NCI-H774 (cell line): ENCODE measurements at places on chromosomes 7 and 10.

- no peak for DNase-seq
These were observed 249.1 kb upstream of the YAE1 start for GRCh38 chr7:39317107-39317506.

DNA sequence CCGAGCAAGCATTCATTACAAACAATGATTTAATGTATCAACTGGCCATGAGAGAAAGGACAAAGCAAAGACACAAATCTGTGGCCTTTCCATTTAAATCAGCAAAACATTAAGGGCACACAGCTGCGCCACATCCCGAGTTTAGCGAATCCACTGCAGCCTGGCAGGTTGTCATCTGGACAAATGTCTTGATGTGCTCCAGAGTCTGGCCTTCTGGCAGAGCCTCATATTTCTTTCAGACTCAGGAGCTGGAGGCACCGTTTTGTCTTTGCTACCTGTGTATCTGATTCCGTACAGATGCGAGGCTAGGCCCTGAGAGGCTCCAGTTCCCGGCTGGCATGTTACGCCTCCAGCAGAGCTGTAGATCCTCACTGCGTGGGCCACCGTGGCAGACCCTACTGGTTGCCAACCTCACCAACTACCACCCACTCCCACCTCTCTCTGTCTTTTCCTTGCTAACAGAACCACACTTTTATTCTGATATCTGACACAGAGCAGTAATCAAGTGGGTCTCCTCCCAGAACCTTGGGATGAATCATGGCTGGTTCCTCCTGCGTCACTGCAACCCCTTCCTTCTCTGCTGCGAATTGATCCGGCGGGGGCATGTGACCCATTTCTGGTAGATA, 40.9 kb upstream of the EFCAB10 start:
- no peak for DNase-seq

GRCh38 chr10:69661414-69662172, 31.5 kb downstream of the FAM241B start:
- DNase-seq = no peak

GRCh38 chr7:29030781-29031275, 72.7 kb upstream of the TRIL start:
- DNase-seq = no peak

DNA sequence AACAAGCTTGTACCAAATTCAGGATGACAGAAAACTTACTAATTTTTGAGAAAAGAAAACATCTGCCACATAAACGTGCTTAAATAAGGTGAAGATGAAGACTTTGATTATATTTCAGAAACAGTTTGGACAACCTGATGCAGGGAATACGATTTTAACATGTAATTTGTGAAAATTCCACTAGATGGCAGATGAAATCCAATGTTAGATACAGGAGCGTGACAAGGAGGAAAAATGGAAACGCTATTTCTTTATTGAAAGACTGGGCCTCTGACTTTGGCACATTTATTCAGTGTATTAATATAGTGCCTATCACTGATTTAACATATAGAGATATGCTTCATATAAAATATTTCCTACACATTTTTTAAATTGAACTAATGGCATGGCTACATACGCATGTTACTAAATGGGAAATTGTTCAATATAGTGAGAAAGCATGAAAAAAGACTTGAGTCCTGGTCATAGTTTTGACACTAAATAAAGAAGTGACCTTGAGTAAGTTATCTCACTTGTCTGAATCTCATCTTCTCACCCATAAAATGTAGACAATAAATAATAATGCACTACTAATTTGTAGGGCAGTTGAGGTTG, 60.7 kb downstream of the CD36 start:
- DNase-seq = peak; percentile 26

DNA sequence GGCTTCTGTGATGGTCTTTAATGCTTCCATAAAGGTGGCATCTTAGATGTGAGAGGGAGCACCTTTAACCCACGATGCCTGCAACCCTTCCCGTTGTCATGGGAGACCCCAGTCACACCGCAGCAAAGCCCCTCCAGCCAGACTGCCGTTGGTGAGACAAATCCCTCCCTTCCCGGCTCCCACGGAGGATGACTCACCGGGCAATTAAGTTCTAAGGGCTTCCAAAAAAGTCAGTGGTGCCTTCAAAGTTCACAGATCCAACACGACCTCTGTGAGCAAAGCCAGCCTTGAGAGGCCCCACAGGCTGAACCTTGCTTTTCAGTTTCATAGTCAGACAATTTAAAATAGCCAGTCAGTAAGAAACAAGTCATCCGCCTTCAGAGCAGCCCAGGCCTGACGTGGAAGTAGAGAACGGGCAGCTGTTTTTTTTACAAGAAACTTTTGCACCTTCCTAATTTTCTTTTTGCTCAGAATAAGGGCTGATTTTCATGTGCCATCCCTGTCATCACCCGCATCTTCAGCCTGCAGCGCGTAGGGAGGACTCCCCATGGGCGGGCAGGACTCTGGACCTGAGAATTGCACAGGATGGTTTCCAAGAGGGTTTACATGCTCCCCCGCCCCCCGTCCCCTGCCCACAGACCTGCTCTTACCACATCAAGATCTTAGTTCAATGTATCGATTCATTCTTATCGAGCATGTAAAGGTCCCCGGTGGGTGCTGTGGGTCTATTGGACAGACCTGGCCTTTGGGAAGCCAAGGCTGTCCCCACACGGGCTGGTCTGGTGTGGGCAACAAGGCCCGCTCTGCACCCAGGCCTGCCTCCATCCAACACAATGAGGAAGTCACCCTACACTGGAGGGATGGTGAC, 333.9 kb downstream of the DNAJB6 start:
- no peak for DNase-seq

- DNase-seq = no peak
These were observed 295.0 kb upstream of the LYZL1 start for GRCh38 chr10:28993861-28994260.

GRCh38 chr7:77428777-77429231, 12.7 kb upstream of the GSAP start:
- DNase-seq = no peak

DNA sequence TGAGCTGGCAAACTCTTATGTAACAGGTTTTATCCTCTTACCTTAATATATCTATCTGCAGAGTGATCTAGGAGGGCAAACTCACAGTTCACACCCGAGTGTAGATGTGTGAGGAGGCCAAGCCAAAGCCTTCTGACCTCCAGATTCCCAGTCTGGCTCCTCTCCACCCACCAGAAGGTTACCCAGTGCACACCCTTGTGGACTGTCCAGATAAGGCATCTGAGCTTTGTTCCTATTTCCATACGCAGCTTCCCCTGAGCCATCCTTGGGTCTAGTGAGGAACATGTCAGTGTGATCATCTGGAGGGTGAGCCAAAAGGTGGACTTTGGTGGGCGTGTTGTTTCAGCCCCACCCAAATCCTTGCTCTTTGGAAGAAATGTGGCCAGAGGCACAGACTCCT, 203.0 kb upstream of the MEOX2 start:
- DNase-seq = no peak

DNA sequence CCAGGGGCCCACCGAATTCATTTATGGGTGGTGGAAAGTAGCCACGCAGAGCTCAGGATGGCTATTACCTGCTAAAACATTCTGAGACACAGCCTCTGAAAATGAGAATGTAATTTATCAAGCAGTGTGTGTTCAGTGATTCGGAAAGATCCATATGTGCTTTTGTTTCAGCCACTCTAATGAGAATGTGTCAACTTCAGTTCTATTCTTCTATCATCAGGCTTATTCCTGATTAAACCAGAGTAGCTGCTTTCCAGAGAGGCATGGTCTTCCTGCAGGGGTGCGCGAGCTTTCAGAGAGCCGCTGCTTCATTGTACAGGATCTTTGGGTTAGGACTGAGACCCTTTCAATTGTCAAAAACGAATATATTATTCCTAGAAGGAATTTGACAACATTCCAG, 167.6 kb downstream of the OTUD1 start:
- no peak for DNase-seq

GRCh38 chr7:55592492-55592891, 20.2 kb upstream of the VOPP1 start:
- DNase-seq = no peak

DNA sequence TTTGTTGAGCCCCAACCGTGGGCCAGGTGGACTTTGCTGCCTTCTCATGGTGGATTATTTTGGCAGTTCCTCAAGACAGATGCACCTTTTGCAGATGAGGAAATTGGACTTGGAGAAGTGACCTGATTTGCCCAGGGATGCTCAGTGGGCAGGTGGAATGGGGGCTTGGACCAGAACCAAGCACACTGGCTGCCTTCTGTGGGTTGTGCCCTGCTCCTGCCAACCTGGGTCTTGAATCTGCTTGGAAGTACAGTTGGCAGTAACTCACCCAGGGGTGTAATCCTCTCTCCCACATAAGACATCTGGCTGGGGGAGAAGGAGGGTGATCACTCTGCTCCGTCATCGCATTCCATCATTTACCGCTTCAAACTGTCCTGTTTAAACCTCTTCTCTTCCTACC, 110.5 kb upstream of the GPR26 start:
- no peak for DNase-seq

- DNase-seq = no peak
These were observed 59.2 kb downstream of the DENND2A start for GRCh38 chr7:140581411-140581810.

- DNase-seq = no peak
These were observed 56.9 kb downstream of the XPNPEP1 start for GRCh38 chr10:109866168-109866994.

- DNase-seq = no peak
These were observed 27.0 kb downstream of the ZNF438 start for GRCh38 chr10:31004611-31005193.

DNA sequence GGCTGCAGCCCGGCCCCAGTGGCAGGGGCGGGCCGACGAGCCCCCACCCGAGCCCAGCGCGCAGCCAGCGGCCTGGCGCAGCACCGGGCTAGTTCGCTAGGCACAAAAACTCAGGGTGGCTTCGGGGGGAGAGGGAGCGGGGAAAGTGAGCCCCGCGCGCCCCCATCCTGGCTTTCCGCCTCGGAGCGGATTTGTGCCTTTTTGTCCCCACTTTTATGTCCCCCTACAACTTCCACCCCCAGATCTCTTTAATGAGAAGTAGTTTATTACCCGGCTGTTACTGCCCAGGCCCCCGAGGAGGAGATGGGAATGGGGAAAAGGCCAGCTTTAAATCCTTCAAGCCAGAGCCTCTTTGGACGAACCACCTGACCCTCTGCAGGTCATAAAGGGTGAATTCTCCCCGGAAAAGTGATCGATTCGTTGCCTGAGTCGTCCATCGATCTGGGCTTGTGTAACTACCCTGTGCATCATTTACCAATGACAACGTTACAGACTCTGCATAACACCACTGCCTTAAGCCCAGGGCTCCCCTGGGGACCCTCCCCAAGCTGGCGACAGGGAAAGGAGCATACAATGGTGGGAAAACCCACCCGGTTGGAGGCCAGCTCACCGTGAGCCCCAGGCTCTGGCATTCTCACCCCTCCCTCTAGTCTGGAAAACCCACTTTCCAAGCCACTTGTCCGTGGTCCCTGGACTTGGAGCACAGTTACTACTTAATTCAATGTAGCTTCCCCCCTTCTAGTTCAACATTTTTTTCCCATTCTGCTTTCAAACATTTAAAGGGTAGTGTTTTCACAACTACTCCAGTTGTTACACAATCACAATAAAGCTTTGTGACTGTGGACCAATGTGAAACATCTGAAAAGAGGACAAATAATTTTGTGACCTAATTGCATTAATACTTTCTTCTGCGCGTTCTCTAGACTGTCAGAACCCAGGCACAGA, 748 bp upstream of the SH3PXD2A start:
- DNase-seq = no peak

GRCh38 chr10:107442035-107442505, 277.6 kb upstream of the SORCS1 start:
- DNase-seq = no peak

DNA sequence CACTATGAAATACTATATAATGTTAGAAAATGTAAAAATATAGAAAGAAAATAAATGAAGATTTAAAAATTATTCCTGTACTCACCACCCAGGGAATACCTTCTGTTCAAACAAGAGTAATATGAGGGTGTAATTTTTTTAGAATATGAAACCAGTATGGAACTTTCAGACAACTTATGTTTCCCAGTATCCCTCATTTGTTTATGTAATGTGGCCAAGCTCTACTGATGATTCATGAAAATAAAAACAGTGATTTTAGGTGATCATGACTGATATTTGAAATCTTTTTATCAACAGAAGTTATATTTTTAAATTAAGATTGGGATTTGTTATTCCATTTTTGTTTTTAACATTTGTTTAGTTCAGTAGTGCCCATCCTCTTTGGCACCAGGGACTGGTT, 18.8 kb downstream of the SLK start:
- no peak for DNase-seq

DNA sequence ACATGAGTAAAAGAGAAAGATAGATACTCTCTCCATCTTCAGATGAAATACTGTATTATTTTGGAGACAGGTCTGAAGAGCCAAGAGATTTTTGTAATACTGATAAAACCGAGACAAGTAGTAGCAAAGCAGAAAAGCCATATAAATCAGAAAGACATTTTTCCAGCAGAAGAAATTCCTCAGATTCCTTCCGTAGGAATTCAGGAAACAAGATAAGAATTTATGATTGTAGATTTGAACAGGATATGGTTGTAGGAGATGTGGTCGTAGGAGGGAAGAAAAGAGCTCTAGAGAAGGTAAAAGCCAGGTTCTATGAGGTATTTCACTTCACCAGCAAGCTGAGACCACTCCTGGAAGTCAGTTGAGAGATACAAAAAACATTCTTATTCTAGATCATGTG, 17.6 kb upstream of the AASS start:
- DNase-seq = no peak

- DNase-seq = no peak
These were observed 14.5 kb upstream of the DNAAF5 start for GRCh38 chr7:711922-712380.

DNA sequence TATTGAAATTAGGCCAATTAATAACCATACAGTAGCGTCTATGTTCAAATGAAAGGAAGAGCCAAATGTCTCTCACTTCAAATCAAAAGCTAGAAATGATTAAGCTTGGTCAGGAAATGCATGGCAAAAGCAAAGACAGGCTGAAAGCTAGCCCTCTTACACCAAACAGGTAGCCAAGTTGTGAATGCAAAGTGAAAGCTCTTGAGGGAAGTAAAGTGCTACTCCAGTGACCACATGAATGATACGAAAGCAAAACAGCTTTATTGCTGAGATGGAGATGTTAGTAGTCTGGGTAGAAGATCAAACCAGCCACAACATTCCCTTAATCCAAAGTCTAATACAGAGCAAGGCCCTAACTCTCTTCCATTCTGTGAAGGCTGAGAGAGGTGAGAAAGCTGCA, 123.8 kb downstream of the TEX36 start:
- DNase-seq = no peak

GRCh38 chr7:88042803-88043202, 108.8 kb downstream of the ADAM22 start:
- DNase-seq = no peak
